Adrenal gland (tissue), 19 donors: ENCODE measurements at places on chromosomes 4 and X. TPM values are rescaled to one million over a fixed set of nuclear protein-coding genes. Genes with fewer than 3 reads are reported as not detected.

DNA sequence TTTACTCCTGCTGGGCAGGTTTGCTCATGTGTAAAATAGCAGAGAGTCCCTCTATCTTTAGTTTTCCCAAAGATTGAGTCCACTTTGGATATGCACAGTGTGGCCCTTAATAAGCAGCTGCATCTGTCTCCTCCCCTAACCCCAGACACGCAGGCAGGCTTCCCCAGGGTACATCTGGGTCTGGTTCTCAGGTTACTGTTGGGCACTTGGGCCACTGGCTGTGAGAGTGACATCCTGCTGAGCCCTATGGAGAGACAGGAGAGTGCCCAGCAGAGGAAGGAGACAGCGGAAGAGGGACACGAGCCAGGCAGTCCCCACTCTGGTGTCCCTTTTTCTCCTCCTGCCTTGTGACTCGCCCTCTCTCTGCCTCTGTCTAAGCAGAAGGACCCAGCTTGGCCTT, 16.0 kb downstream of the XK start:
- DNase-seq, result no peak

DNA sequence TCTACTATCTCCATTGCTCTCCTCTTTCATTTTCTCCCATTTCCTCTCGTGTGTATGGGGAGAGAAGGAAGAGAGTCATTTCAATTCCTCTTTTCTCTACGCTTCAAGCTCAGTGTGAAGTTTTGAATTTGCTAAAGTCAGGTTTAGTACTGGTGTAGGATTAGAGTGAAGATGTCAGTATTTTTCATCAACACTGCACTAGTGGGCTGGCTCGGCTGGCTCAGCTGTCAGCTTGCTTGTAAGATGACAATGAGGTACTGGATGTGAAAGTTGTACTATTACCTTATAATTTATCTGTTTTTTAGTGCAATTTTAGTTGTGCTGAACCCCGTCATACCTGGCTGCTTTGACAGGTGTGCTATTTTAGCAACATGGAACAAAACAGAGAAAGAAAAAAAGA, 2.1 kb upstream of the SH2D1A start:
- no peak for DNase-seq

DNA sequence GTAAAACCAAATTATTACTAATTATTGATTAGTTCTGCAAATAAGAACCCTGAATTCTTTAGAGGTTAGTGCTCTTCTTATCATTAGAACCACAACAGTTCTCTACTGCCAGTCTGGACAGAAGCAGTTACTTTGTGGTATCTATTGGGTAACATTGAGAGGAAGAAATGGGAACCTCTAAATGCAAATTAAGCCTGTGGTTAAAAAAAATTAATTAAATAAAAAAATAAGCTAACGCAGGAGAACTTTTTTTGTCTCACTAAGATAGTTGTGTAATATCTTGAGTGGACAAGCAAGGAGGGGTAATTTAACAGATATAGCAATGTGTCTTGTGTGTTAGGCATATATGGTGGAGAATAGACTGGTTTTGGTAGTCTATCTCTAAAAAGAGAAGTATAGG, 32.9 kb upstream of the TET2 start:
- no peak for DNase-seq

DNA sequence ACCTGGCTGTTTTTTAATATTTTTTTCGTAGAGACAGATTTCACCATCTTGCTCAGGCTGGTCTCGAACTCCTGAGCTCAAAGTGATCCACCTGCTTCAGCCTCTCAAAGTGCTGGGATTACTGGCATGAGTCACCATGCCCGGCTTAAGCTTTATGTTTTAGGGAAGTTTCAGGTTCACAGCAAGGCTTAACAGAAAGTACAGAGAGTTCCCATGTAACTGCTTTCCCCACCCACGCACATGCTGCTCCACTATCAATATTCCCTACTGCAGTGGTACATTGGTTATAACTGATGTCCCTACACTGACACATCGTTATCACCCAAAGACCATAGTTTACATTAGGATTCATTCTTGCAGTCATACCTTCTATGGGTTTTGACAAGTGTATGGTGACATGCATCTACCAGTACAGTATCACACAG, 62.7 kb downstream of the PRPS1 start:
- no peak for DNase-seq

KCTD8 gene
- 1.4 TPM for total RNA-seq

DCLK2 gene
- 9.9 TPM for total RNA-seq

PASD1 gene
- total RNA-seq, result not detected
